Activated CD8-positive, alpha-beta memory T cell treated with anti-CD3 and anti-CD28 coated beads, Interleukin-2, amount 50 U/mL, for 48 hours (primary cell): ENCODE measurements at places on chromosomes 6 and 20.

DNA sequence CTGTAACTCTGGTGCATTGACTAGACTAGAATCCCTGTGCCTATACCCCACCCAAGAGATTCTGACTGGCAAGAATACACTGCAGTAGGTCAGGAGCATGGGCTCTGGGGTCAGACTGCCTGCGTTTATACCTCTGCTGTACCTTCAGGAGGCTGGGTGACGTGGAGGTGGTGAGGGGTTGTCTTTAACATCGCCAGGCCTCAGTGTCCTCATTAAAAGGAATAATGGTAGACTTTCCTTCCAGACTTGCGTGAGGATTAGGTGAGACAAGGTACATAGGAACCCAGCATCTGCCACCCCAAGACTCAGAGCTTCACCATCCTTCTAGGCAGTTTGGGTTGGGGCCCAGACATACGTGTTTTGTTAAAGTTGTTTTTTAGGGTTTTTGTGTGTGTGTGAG is 44.3 kb downstream of the TM9SF4 start:
- no peak for DNase-seq

DNA sequence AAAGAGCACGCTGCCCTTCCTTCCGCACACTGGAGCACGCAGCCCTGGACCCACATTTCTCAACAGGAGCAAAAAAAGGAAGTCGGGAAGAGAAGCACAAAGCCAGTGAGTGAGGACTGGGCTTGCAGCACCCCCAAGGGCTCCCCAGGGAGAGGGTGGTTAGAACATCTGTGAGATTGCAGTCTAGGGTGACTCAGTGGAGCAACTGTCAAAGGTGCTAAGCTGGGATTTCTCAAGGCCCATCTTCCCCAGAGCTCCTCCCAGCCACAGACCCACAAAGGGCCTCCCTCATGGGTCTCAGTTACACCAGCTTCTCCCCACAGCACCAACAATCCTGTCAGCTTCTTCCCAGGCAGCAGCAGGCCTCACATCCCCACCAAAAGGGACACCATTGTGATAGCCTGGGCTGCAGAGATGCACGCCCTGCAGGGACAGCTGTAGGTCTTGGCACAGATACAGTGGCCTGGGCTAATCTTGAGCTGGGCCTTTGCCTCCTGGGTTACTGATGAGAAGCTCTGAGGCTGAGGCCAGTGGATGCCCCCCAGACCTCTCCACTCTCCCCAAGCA is 39.6 kb upstream of the CD93 start:
- no peak for DNase-seq

DNA sequence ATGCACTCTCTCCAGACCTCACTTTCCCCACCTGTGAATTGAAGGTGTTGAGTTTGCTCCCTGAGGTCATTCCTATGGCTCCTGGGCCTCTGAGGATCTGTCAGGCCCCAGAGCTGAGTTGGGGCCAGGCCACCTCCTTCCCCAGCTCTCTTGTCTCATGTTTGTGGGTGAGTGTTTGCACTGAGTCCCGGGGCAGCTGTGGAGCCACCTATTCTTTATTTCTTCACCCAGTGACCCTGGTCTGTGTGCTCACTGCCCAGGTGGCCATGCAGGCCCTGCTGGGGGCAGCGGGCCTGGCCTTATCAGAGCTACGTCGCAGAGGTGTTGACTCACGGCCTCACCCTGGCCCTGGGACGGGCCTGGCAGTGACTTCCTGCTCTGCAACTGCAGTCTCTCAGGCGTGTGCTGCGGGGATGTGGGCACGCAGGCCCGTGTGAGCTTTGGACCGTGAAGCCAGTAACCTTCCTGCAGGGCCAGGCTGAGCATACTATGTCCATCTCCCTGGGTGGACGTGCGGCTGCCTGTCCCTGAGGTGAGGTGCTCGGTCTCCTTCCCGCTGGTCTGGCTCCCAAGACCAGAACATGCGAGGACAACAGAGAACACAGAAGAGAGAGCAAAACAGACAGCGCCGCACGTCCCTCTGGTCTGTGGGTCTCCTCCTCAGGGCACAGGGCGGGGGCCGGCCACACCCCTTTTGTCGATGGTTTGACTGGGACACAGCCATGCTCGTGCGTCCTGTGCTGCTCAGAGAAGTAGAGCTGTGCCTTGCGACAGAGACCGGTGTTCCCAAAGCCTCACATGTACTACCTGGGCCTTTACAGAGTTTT is 12.1 kb downstream of the TMEM181 start:
- peak; percentile 48 for DNase-seq

- DNase-seq = no peak
Observed at GRCh38 chr6:90440586-90441283, 144.1 kb upstream of the BACH2 start.

DNA sequence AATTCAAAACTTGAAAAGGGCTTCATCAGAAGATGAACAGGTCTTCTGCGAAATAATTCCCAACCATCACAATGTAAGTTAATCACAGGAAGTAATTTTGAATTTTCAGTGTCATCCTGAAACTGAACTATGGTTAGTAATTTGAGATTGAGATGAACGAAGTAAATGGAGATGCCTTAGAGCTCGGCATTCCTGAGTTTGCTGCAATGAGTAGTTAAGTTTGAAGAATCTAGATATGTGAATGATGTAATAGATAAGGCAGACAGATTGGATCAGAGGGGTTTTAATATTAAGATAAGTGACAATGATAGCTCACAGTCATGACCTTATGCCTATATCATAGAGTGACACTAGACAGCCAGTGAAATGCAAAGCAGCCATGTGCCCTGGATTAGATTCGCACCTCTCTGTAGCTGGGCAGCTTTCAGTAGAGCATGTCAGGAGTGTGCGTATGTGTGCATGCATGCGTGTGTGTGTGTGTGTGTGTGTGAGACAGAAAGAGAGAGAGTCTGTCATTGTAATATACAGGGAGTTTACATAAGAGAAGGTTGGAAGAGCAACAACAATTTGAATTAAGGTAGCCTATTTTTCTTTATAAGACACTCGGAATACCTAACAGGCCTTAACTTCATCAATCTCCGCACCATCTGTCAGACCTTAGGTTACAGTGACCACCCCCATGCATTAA is 233.0 kb downstream of the GMPR start:
- DNase-seq = no peak

DNA sequence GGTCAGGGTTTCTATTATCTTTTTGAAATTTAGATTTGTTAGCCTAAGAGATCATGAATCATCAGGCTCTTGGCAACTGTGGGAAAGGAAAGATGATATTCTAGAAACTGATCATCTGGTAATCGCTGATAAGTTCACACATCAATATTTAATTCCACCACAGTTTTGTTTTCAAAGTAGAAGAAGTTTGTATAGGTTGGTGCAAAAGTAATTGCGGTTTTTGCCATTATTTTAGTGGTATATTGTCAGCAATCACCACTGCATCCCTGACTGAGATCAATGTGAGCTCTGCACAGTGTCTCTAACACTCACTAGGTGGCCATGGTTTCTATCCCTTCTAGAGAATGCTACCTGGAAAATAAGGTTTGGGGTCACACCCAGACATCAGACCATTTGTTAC is 17.0 kb upstream of the PXDC1 start:
- no peak for DNase-seq

DNA sequence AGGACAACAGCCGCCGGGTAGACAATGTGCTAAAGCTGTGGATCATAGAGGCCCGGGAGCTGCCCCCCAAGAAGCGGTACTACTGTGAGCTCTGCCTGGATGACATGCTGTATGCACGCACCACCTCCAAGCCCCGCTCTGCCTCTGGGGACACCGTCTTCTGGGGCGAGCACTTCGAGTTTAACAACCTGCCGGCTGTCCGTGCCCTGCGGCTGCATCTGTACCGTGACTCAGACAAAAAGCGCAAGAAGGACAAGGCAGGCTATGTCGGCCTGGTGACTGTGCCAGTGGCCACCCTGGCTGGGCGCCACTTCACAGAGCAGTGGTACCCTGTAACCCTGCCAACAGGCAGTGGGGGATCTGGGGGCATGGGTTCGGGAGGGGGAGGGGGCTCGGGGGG is 16.7 kb upstream of the ZBTB9 start:
- no peak for DNase-seq
